ENCODE measurements at places on chromosomes 7 and 10.

DNA sequence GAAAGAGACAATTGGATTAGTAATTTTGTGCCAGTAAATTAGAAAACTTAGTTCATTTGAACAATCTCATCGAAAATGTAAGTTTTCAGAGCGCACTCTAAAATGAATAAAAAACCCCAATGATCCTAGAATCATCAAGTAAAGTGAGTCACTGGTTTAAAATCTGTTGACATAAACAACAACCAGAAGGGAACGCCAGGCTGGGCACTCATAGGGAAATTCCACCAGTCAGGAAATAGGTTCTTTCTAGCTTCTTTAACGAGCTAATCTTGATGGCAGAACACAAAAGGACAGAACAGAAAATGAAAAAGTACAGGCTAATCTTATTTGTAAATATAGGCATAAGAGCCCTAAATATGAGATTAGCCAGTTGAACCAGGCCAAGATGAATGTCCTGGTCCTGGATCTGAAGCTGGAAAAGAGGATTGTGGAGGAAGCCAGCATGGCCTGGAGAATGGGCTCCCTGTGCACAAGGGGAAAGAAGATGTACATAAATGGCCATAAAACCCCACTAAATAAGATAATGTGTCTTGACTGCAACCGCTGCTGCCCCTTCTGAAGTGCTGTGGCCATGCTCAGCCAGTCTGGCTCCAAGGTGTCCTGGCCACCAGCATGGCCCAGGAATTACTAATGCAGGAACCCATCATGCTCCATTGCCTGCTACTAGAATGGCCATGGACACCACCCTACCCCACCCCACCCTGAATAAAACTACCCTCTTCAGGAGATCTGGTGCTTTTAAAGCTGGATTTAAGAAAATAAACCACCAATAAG, 114.0 kb downstream of the WDFY4 start:
- no peak for DNase-seq

- no peak for DNase-seq
Measured at GRCh38 chr10:107413971-107414370, 249.5 kb upstream of the SORCS1 start.

- DNase-seq = no peak
Measured at GRCh38 chr7:7181519-7182155, 707 bp upstream of the C1GALT1 start.

DNA sequence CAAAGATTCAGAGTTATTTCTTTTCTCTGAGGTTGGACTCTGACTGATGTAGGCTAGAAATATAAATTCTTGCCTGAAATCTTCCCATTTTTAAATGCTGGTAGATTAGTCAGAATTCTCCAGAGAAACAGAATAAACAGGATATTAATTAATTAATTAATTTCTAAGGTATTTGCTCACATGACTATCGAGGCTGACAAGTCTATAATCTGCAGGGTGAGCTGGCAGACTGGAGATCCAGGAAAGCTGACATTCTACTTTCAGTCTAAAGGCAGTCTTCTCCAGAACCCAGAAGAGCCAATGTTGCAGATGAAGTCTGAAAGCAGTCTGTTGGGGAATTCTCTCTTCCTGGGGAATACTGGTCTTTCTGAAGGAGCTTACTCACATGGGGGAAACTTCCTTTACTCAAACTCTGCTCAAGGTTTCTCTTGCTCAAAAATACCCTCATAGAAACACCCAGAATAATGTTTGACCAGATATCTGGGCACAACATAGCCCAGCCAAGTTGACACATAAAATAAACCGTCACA, 189.7 kb downstream of the KIF20B start:
- DNase-seq = no peak

DNA sequence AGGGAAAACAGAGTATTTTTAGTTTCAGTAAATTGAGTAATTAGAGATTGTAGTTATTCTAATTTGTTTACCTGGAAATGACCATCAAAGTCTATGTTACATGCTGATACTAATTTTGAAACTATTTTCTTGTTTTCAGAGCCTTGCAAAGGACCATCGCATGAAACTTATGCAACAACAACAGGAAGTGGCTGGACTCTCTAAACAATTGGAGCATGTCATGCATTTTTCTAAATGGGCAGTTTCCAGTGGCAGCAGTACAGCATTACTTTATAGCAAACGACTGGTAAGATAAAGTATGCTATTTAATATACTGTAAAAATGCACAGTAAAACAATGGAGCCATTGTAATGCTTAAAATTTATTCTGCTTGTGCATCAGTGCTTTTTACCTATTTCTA, 78.5 kb downstream of the TRIM24 start:
- DNase-seq = no peak

All from A673 (cell line).